ENCODE measurements at places on chromosomes 4 and X. TPM values are rescaled to one million over a fixed set of nuclear protein-coding genes. Genes with fewer than 3 reads are reported as not detected.
A peak's percentile ranks its signal among the peaks of the same experiment; 100 is the strongest.

The TCEAL2 gene
- polyA plus RNA-seq: 7.9 TPM

The PABPC4L gene
- 18.4 TPM for polyA plus RNA-seq

The RBM46 gene
- 0.13 TPM for polyA plus RNA-seq

- DNase-seq: no peak
Measured at GRCh38 chrX:2767631-2768455, 16.0 kb downstream of the XG start.

DNA sequence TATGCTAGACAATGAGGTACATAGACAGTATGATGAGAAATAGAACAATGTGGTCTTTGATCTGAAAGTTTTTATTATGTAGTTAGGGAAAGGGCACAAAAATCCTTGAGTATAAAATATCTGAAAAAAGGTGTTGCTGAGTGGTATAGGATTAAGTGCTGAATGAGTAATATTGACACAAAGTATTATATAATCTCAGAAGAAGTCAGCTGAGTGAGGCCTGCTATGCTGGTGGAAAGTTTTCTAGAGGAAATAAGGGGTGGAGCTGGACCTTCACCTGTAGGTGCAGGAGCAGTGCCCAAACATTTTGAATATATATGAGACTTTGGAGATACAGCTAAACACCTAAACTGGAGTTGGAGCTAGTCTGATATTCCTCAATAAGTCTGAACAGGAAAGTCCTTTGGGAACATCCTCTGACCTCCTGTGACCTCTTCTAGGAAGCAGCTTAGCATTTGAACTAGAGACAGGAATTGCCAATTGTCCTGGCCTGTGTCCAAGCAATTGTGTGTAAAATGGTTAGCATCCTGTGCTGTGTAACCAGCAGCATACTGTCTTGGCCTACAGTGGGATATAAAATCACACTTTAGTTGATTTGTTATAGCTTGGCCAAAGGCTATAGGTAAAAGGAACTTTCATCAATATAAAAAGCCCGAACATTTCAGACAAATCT is 285.3 kb downstream of the ANKRD50 start:
- DNase-seq: no peak

- DNase-seq: no peak
Measured at GRCh38 chr4:55547466-55547770, 709 bp upstream of the CLOCK start.

The XKRX gene
- 0.40 TPM for polyA plus RNA-seq

GRCh38 chr4:153816542-153816941 is 27.7 kb upstream of the SFRP2 start:
- DNase-seq: no peak

- no peak for DNase-seq
Measured at GRCh38 chr4:112546476-112546875, 30.5 kb upstream of the NEUROG2 start.

DNA sequence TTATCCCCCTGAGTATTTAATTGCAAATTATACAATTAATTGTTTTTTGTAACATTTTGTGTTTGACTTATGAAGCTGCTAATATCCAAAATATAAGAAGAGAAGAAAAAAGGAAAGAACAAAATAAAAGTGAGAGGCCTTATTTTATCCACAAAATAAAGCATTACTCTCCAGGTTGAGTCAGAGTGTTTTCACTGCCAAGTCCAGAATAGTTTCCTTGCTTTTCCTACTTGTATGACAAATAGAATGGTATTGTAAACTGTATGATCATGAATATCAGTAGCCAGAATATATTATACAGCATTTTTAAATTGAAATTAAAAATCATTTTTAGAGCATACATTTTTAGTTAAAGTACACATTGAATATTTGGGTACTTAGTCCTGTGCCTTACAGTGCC is 237.8 kb downstream of the NDST4 start:
- DNase-seq: no peak

DNA sequence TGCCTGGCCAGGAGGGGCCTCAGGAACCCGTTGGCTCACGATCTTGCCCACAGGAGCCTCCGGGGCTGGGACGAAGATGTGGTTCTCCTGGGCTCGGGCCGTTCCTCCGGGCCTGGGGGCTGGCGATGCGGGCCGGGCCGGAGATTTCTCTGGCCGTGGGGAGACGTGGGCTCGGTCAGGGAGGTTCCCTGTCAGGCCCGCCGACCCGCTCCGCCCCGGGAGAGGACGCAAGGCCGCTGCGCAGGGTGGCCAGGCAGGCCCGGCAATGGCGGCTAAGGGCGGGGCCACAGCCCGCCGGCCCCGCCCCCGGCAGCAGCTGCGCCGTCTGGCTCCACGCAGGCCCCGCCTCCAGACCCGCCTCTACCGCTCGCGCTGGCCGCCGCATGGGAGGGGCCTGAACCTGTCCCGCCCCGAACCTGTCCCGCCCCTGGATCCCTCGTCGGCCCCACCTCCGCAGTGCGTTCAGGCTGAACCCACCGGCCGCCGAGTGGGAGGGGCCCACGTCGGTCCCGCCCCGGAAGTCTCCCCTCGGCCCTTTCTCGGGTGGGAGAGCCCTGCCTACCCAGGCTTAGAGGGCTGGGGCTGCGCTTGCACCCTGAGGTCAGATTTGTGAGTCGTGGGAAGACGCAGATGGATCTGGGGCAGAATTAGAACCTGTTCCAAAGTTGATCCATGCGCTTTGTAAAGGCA is at the start of gene FAM3A:
Gene FAM3A, minus strand, starts transcription at position 267 of the 690 bp plus-strand sequence. CDS start 460 bp downstream, outside the sequence.
- peak; percentile 74 for DNase-seq

- DNase-seq: no peak
Measured at GRCh38 chr4:24704149-24704548, 91.2 kb upstream of the SOD3 start.

GRCh38 chr4:1200425-1201035 is 28.1 kb upstream of the SPON2 start:
- DNase-seq: no peak

DNA sequence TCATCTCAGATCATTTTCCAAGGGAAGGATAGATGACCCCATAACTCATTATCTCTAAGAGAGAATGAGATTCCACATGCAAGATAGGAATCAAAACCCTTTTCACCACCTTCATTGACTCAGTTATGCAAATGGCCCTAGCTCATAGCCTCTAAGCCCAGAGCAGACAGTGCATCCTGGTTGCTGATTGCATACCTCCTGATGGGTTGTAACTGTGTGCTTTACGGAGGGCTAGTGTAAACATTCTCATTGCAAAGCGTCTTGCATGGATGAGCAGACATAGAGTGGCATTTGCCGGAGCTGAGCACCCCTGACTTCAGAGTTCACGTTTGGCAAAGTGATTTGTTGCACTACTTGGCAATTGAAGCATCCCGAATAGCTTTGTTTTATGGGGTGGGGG is 151.0 kb downstream of the VCX3A start:
- no peak for DNase-seq

GRCh38 chr4:82713856-82714255 is 84.7 kb downstream of the SCD5 start:
- DNase-seq: no peak

- no peak for DNase-seq
Measured at GRCh38 chr4:10951306-10951705, 266.7 kb upstream of the CLNK start.

DNA sequence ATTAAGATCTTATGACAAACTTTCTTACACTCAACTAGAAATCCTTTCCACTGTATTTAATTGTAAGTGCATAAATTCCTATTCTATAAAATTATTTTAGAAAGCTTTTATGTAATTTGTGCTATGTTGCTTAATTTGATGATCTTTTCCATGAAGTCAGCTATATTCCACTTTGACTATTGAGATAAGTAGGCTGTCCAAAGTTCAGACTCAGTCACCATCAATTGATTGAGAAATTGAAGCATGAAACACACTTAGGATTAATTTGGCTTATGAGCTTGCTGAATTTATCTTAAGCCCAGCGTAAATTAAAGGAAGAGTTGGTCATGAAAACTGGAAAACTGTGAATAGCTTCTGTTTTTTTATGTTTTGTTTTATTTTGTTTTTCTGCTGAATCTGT is 18.7 kb upstream of the UGT2B10 start:
- DNase-seq: no peak

DNA sequence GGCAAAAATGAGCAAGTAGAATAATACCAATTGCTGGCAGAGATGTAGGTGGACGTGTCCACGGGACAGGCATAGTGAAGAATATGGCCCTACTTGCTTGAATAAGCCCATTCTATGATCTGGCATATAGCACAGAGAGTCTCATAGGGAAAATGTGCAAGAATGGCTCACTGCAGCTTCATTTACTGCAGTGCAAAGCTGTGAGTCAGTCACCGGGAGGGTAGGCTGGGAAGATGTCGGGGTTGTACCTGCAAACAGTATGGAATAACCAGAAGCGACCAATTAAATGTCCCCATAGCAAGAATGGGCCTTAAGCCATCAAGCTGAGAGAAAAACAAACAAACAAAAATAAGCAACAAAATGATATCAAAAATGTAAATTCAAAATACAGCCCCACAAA is 74.3 kb downstream of the DHX15 start:
- no peak for DNase-seq

DNA sequence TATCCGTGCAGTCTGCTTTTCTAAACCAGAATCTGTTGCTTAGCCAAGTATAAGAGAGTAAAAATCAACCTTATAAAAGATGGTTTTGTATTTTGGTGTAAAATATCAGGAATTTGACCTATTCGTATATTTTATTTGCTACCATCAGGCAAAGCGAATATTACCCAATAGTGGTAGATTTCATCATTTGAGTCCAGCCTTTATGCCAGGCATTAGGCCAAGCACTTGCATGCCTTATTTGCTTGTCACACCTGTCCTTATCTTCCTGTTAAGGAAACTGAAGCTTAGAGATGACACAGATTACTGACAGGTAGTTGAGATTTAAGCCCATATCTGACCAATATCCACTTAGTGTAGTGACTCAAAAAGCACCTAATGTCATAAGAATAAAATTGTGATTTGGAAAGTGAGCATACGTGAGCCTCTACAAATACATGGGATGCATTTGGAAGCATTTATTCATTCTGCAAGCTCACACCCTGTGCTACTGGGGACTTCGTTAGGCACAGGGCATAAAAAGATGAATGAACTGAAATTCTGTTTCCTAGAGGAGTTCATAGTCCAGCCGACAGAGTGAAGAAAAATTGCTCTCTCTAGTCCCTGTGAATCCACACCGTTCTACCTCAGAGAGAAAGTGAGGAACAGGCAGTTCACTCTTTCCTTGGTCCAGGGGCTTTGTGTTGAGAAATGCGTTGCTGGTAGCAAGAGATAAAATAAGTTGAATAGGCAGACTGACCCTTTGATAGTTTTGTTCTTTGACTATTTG is 2.3 kb upstream of the RNF212 start:
- DNase-seq: no peak

- DNase-seq: no peak
Measured at GRCh38 chr4:10944321-10944720, 259.8 kb upstream of the CLNK start.

GRCh38 chr4:145507636-145508035 is 26.0 kb downstream of the SMAD1 start:
- no peak for DNase-seq

- no peak for DNase-seq
Measured at GRCh38 chrX:84339507-84340364, 151.7 kb upstream of the RPS6KA6 start.

GRCh38 chr4:38194047-38194602 is 233.9 kb downstream of the PTTG2 start:
- no peak for DNase-seq

The OPN1LW gene
- not detected for polyA plus RNA-seq

GRCh38 chr4:8278009-8278395 is 8.4 kb downstream of the HTRA3 start:
- no peak for DNase-seq

DNA sequence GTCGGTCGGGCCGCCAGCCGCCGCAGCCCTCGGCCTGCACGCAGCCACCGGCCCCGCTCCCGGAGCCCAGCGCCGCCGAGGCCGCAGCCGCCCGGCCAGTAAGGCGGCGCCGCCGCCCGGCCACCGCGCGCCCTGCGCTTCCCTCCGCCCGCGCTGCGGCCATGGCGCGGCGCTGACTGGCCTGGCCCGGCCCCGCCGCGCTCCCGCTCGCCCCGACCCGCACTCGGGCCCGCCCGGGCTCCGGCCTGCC is 213 bp downstream of the NFKB1 start:
- no peak for DNase-seq

The NUDT11 gene
- 13.8 TPM for polyA plus RNA-seq

The RADX gene
- 5.1 TPM for polyA plus RNA-seq

- no peak for DNase-seq
Measured at GRCh38 chr4:52057196-52057595, 6.1 kb downstream of the SPATA18 start.

The ASB11 gene
- polyA plus RNA-seq: 0.08 TPM

The INTU gene
- polyA plus RNA-seq: 26.3 TPM

DNA sequence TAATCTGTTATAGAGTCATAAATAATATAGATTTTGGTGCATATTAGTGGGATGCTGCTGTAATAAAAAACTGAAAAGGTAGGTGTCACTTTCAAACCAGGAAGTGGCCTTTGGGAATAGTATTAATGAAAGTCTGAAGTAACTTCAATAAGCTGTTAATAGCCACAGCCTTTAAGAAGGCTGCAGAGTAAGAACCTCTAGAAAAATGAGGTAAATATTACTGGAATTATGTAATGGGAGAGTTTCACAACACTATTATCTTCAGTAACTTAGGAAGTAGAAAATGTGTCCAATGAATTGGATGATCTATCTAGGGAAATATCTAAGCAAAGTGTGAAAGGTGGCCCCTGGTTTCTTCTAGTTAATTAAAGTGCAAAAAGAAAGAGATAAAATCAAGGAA is 104.7 kb downstream of the NCAPG start:
- DNase-seq: no peak

- DNase-seq: no peak
Measured at GRCh38 chrX:154403192-154403591, 5.0 kb downstream of the RPL10 start.

The G6PD gene
- 38.0 TPM for polyA plus RNA-seq

DNA sequence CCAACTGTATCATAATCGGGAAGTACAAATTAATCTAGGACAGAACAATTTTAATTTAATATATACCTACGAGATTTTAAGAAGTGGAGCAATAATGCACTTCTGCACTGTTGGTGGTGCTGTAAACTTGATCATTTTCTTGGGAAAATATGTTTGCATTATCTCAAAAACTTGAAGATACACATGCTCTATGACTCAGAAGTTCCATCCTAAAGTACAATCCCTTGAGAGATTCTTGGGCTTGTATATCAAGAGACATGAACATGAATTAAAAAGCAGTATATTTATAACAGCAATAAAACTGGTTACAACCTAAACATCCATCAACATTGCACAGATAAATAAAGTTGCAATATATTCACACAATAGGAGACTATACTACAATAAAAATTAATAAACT is 168.8 kb downstream of the CLCN4 start:
- DNase-seq: no peak

GRCh38 chrX:50677789-50678188 is 136.2 kb downstream of the SHROOM4 start:
- no peak for DNase-seq

The IL9R gene
- 0.20 TPM for polyA plus RNA-seq

The FAM200B gene
- polyA plus RNA-seq: 53.3 TPM

DNA sequence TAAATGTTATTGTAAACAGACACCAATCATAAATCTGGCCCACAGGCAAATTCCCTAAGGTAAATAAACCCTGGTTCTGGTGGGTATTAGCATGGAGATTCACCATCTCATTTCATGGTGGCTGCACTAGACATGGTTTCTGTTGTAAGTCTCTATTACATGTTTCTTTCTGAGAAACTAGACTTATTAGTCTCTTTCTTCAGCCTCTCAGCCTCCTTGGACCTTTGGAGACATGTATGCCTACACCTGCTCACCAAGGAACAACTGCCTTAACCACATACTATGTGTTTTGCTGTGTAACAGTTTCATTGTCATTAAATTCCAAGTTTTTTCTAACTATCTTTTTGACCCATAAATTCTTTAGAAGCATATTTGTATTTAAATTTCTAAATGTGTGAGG is 13.1 kb downstream of the DDIT4L start:
- no peak for DNase-seq

- no peak for DNase-seq
Measured at GRCh38 chrX:23766650-23767551, 16.1 kb upstream of the SAT1 start.

The GAGE2A gene
- polyA plus RNA-seq: not detected

The XG gene
- polyA plus RNA-seq: 0.47 TPM

Data from left renal pelvis (tissue), 4 donors.